Astrocyte (in vitro differentiated cells and primary cell): ENCODE measurements at places on chromosomes 1 and 21. TPM values are rescaled to one million over a fixed set of nuclear protein-coding genes. Genes with fewer than 3 reads are reported as not detected.

DNA sequence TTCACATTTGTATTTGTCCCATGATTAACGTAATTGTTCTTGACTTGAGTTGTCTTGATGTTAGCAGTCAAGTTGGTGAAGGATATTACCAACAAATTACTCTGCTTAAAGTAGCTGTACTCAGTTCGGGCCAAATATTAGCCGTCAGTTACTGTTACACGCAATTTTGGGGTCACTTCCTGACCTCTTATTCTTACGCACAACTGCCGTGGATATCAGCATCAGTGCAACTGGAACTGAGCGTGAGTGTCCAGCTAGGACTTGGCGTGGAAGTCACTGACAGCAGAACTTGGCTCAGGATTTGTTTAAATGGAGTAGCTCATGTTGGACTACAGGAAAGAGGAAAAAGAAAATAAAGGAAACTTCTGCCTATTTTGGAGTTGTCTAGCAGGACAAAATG, 56.4 kb downstream of the ADAMTS1 start:
- no peak for DNase-seq

- DNase-seq, result no peak
Observed at GRCh38 chr1:165856021-165856420, 28.6 kb downstream of the UCK2 start.

GRCh38 chr1:232877365-232878028, 72.3 kb downstream of the MAP10 start:
- no peak for DNase-seq

DNA sequence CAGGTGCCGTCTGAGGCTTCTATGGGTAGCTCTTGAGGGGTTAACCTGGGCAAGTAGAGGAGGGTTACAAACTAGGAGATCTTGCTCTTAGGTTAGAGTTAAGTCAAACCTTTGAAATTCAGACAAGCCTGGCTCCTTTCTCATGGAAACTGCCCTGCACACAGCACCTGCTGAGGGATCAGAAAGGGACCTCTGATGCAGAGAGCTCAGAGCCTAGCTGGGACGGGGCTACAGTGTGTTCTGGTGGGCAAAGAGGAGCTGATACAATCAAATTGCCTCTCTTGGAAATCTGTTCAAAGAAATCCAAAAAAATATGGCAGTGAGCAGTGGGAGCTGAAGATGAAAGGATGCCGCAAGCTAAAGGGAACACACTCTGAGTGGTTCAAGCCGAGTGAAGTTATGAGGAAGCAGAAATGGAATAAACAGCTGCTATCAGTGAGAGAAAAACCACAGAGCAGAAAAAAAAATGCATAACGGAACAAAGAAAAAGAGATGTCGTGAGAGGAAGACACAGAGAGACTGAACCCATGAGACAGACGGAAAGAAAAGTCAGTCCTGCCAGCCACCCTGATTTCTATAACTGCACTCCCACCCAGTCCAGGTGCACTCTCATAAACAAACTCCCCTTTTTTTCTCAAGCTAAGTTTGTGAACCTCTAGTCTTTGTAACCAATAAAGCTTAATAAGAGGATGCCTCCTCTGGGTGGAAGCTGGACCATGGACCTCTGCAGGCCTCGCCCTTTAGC, 26.6 kb downstream of the PAFAH2 start:
- no peak for DNase-seq

DNA sequence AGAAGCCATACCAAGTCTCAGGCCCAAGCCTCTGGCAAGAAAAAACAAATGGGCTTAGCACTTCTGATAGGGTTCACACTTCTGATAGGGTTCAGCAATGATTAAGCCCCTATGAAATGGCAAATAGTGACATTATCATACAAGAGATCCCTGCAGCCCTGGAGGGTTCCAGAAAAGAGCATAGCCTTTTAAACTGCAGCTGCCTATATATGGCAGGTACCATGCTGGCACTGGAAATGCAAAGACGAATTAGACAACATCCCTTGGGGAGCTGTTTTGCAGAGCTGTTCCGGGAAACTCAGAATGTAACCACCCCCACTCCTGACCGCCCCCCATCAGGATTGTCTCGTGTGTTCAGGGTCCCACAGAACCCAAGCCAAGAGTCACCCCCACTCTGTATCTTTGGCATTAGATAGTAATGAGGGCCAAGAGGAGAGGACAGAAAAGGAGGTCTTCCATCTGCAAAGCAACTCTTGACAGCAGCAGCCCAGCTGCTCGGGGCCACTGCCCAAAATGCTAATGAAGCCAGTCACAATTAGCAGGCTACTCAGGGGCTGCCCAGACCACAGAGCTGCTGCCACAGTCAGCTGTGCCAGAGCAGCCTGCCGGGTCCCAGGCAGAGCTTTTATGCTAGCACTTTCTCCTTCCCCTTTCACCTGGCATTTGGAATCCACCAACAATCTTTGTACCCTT, 50.9 kb downstream of the ITPKB start:
- no peak for DNase-seq

DNA sequence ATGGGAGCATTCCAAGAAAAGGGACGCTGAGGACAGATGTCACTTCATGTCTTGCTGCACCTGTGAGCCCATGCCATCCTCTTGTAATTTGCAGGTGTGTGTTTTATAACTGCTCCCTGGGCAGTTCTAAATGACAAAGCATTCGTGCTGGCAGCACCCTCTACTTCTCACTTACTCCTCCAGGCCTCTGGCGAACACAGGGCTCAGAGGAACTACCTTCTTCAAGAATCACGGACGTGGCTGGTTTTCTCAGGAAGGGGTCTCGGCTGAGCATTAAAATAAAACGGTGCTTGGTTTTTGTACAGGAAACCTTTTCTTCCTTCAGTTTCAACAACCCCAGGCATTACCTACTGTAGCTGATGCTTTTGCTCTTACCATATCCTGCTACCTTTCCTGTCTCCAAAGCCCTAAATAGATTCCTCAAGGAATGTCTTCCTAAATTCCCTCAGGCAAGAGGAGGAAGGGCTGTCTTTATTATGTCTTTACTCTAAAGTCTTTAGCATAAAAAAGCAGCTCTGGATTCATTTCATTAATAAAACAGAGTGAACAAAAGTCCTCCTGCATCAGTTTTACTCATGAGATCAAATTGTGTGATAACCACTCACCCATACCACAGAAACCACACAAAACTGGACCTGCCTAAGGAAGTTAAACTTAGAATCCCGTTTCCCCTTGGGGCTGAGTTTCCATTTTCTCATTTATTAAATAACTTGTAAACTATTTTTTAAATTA, 79.0 kb upstream of the MAP10 start:
- peak; percentile 92 for DNase-seq

- DNase-seq, result no peak
Observed at GRCh38 chr1:44890007-44890406, 47.0 kb upstream of the PTCH2 start.

DNA sequence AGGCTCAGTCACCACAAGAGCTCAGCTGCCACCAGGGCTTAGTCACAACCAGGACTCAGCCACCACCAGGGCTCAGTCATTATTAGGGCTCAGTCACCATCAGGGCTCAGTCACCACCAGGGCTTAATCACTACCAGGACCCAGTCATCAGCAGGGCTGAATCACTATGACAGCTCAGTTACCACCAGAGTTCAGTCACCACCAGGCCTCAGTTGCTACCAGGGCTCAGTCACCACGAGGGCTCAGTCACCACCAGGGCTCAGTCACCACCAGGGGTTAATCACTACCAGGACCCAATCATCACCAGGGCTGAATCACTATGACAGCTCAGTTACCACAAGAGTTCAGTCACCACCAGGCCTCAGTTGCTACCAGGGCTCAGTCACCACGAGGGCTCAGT, 196.2 kb downstream of the NPHP4 start:
- no peak for DNase-seq

- peak; percentile 47 for DNase-seq
Observed at GRCh38 chr1:117026361-117026760, 24.8 kb downstream of the CD101 start.

DNA sequence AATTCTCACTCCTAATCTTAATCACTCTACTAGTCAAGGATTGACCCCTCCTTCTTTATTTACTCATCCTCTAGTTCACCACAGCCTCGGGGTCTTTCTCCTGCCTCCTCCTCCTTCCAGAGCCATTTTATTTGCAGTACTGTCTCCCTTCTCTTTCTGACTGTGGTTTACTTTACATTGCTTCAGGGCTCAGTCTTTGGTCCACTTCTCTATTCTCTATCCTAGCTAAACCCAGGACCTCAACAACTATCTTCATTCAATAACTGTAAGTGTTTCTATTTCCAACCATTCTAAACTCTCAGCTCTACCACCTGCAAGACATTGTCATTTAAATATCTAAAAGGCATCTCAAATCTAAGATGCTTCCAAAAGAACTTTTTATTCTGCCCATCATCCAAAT, 493.8 kb downstream of the TTLL7 start:
- DNase-seq, result no peak

GRCh38 chr1:94599095-94599813, 57.7 kb upstream of the F3 start:
- no peak for DNase-seq

DNA sequence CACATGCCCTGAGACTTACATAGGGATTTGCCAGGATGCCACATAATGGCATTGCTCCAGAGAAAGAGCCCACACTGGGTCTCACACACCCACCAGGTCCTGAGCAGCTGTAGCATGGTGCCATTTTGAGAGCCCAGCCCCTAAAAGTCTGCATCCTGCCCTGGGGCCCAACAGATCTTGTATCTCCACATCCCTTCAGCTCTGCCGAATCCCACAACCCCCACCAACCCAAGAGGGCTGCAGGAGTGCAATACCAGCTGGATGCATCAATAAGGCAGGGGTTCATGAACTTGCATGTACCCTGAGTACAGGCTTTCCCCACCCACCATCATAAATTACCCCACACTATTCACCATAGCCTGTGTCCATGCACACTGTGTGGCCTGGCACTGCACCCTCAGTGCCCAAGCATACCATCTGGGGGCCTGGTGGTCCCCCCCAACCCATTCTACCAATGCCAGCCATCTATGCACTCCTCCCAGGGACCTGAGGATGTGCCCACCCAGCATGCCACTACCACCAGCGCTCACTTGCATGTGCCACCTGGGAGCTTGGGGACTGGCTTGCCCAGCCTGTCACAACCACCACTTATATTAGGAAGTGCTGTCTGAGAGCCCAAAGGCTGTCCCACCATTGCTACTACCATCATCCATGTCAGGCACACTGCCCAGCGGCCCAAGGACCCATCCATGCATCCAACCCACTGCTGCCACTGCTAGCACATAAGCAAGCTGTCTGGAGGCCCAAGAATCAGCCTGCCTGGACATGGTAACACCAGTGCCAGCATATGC, 4.1 kb upstream of the KRTAP12-2 start:
- DNase-seq, result no peak

- DNase-seq, result no peak
Observed at GRCh38 chr21:27645285-27645684, 678.4 kb upstream of the ADAMTS5 start.

GRCh38 chr1:201791779-201792173, 37.2 kb upstream of the IPO9 start:
- peak; percentile 67 for DNase-seq

- no peak for DNase-seq
Observed at GRCh38 chr1:96366516-96366915, 355.1 kb upstream of the PTBP2 start.

GRCh38 chr1:243413431-243414151, 157.8 kb downstream of the SDCCAG8 start:
- no peak for DNase-seq

DNA sequence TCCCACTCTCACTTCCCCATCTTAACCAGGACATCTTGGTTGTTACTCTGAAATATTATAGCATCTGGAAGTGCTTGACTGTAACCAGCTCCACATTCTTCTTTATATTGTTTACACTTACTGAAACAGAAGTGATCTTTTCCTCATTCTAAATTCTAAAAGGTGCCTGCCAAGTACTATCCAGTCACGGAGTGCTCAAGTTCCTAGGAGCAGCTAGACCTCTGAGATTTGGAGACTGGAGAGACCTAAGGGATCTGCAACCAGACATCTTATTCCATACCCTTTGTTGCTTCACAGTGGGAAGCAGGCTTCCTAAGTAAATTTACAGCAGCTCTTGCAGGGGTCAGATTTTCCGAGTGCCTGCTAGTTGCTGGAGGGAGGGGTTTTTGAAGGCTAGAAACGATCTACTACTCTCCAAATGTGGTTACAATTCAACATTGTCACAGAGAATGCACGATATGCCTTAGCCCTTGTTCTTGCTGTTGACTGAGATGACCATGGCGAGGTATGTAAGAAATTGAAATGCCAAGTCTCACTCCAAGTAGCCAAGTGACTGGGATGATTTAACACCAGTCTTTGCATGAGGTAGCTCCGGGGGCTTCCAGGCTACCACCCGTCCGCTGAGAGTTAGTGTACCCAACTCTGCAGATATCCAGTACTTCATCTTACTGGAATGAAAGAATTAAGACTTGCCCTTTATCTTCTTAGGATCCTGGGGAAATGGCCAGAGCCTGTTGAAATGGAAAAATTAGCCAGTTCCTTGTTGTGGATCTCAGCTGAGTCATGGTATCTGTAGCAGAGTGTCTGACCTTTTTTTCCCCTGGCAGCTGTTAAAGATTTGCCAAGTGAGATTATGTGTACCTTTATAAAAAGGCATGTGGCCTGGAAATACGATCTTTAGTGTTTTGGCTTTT, 150.8 kb downstream of the MAST2 start:
- DNase-seq, result peak; percentile 86

GRCh38 chr21:19523061-19523460, 1119.5 kb upstream of the TMPRSS15 start:
- DNase-seq, result no peak

DNA sequence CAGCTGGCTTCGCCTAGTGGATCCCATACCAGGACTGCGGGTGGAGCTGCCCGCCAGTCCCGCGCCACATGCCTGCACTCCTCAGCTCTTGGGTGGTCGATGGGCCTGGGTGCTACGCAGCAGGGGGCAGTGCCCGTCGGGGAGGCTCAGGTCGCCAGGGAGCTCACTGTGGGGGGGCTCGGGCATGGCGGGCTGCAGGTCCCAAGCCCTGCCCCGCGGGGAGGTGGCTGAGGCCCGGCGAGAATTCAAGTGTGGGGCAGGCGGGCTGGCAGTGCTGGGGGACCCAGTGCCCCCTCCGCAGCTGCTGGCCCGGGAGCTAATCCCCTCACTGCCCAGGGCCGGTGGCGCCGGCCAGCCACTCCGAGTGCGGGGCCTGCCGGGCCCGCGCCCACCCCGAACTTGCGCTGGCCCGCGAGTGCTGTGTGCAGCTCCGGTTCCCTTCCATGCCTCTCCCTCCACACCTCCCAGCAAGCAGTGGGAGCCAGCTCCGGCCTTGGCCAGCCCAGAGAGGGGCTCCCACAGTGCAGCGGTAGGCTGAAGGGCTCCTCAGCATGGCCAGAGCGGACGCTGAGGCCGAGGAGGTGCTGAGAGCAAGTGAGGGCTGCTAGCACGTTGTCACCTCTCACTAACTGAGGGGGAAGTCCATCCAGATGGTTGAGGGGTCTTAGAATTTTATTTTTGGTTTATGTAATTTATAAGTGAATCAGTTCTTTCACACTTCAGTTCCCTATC, 85.2 kb upstream of the HMCN1 start:
- no peak for DNase-seq

Gene C2CD2
- 6.7 and 8.3 TPM in 2 replicates for total RNA-seq

Gene CHI3L2
- total RNA-seq, result 0.65 TPM in 1 of 2 replicates, not detected in the other

Gene CRP
- total RNA-seq, result not detected in 2 replicates

Gene AGTRAP
- total RNA-seq, result 38.7 and 46.3 TPM in 2 replicates

Gene PKLR
- not detected in 2 replicates for total RNA-seq

Gene PPM1J
- 5.2 TPM in 2 replicates for total RNA-seq

Gene CYP4B1
- not detected in 2 replicates for total RNA-seq

Gene CSMD2
- total RNA-seq, result 11.1 and 13.6 TPM in 2 replicates

Gene PLEKHA6
- 1.5 and 2.7 TPM in 2 replicates for total RNA-seq

Gene DMBX1
- total RNA-seq, result 0.07 and 0.29 TPM in 2 replicates

Gene CD5L
- not detected in 2 replicates for total RNA-seq

Gene DNALI1
- 7.2 and 9.6 TPM in 2 replicates for total RNA-seq
